ENCODE measurements at places on chromosomes 1 and 21.

GRCh38 chr1:172201572-172201971, 218.9 kb upstream of the C1orf105 start:
- DNase-seq: no peak

DNA sequence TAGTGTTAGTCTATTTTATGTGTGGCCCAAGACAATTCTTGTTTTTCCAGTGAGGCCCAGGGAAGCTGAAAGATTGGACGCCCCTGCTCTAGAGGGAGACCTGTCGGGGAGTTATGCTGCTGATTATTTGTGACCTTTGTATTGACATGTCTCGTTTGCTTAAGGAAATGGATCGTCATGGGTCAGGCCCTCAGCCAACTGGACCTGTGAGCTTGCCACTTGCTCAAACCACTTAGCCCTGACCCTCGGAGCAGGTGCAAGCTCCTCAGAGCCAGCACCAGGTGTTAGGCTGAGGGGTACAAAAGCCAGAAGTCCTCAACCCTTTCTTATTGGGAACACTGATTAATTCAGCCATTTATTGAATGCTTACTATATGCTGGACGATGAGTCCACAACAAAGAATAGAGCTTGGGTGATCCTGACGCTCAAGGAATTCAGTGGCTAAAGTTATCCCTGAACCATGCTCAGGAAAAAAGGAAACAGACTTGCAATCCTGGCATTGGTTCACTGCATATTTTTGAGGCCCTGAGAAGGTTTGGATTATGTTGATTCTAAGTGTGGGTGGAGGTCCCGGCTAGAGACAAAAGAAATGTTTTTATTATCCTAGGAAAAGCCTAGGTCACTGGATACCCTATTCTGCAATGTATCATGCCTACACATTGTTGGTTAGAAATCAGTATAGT, 19.0 kb downstream of the TGFB2 start:
- no peak for DNase-seq

- DNase-seq: no peak
Measured at GRCh38 chr1:39680751-39681150, 8.8 kb upstream of the NT5C1A start.

DNA sequence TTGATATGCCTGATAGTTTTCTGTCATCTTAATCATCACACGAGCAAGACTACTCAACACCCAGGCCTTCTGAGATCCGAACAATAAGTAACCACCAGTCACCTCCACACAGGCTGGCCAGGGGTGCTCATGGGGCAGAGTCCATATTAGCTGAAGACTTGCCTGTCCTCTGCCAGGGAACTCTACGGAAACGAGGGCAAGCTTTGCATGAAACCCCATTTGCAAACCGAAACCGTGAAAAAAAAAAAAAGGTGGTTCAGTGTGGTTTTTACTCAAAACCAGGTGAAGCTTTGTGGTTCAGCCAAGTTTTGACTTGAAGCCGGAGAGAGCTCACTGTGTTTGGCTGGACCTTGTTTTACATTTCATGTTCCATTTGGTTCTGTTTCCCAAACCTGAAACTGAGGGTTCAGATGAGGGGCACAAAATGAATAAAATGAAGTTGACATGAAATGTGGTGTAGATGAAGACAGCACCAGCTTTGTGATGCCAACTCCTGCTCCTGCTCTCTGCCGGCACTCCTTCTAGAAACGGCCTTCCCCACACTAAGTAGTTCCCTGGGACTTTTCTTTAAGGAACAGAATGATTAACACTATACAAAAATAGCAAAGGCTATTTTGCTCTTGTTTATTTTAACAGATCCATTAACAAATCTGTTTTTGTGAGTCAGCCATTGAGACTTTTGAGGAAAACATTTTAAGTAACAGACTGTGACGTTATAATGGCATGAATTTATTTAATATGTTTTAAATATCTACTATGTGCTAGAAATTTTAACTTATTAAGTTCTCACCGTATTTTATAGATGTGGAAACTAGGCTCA, 74.7 kb downstream of the RUNX1 start:
- peak; percentile 35 for DNase-seq

DNA sequence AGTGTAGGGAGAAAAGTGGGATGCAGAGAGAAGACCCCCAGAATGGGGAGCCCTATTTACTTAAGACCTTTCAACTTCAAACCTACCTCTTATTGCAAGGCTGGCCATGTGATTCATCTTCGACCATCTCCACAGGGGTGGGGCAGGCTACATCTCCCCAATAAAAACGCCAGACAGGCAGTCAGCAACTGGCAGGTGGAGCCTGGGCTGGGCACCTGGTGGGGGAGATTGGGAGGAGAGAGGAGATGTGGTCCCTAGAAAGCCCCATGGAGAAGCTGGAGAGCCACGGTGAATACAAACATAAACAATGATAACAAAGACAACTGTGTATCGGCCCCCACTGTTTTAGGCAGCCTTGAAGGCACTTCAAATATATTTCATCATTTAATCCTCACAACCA, 336.7 kb upstream of the PROX1 start:
- DNase-seq: no peak

- DNase-seq: no peak
Measured at GRCh38 chr1:61518670-61519400, 206.1 kb downstream of the TM2D1 start.

- peak; percentile 34 for DNase-seq
Measured at GRCh38 chr21:28142697-28143096, 850.0 kb downstream of the LTN1 start.

GRCh38 chr1:65266476-65266875, 42.9 kb upstream of the DNAJC6 start:
- no peak for DNase-seq

DNA sequence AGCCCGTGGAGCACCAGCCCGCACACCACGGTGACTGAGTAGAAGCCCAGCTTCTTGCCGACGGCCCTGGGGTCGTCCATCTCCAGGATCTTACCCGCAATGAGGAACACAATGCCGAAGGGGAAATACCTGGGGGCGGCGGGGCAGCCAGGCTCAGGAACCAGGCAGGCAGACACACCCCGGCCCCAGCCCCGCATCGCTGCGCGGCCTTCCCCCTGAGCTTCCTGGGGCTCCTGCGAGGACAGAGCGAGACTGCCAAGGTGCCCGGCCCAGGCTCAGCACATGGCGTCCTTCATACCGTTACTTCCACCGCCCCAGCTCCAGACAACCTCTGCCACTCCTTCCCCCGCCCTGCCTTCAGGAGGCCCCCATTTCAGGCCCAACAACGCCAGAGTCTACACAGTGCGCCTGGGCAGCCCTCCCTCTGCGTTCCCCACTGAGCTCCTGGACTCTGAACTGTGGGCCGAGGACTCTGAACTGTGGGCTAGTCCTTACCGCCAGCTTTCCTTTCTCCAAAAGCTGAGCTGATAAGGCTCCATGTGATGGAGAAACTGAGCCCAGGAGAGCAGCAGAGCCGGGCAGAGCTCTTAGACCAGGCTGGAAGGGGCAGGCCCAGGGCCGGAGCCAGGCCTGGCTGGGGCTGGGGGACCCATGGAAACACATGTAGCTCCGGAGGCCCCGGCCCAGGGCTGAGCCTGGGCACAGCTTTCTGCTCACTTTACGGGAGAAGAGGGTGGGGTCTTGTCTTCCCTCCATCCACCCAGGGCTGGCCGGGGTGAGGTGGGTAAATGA, 30.8 kb downstream of the PODN start:
- DNase-seq: no peak

- DNase-seq: no peak
Measured at GRCh38 chr1:35210321-35211119, 17.6 kb upstream of the SFPQ start.

GRCh38 chr1:36764798-36765197, 269.5 kb downstream of the GRIK3 start:
- no peak for DNase-seq

DNA sequence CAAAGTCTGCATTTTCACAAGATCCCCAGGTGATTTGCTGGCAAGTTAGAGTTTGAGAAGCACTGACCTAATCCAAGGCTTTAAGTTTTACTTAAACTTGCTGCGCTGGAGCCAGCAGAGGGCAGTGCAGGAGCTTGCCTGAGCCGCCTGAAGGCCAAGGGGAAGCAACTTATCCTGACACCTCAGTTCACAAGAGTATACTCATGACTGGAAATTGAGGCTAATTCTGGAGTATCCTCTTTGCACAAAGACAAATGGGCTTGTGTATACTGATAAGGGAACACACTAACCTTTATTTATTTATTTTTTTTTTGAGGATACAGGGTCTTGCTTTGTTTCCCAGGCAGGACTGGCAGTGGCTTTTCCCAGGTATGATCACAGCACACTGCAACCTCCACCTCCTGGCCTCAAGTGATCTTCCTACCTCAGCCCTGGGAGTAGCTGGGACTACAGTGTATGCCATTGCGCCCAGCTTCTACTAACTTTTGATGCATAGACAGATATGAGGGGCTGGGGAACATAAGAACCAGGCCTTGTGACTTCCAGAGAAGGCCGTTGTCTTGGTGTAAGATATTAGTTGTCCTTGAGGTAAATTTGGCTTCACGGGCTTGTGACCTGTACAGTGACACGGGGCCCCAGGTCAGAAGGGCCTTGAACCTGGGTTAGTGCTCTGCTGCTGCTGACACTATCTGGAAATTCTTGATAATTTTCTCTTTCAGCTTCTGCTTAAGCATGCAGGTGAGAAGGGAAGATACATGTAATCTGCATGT, 29.0 kb upstream of the SLAMF1 start:
- peak; percentile 78 for DNase-seq

DNA sequence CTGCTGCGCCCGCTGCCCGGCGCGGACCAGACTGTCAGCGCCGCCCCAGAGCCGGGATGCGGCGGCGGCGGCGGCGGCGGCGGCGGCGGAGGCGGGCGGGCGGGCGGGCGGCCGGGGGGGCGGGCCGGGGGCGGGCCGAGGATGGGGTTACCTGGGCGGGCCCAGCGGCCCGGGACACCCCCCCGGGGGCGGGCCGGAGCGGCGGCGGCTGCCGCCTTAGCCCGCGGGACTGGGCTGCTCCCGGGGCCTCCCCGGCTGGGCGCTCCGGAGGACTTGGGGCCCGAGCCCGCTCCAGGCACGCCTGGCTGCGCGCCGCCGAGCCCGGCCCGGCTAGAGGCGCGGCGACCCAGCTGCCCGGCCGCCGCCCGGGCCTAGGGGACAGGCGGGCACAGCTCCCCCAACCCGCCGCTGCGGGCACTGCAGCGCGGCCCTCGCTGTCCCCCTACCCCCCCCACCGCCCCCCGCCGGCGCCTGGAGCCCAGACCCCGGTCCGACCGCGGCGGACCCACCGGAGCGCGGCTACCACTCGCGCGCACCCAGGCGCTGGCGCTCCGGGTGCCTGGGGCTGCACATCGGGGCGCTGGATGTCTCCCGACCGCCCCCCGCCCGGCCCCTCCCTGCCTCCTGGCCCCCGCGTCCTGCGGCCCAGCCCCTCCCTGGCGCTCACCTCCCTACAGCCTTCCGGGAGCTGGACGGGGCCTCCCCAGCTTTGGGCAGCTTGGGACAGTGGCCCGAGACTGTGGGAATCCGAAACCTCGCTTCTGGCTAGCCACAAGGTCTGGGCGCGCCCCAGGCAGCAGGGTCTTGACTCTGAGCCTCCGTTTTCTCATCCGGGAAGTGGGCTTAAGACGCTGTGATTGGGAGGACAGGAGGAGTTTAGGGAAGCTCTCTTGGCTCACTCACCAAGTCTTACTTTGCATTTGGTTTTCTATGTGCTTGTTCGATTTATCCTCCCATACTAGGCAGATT, at the start of gene WNT4:
WNT4 (minus strand) TSS at position 33 of the 969 bp plus-strand sequence. CDS start 175 bp downstream, outside the sequence.
- no peak for DNase-seq

DNA sequence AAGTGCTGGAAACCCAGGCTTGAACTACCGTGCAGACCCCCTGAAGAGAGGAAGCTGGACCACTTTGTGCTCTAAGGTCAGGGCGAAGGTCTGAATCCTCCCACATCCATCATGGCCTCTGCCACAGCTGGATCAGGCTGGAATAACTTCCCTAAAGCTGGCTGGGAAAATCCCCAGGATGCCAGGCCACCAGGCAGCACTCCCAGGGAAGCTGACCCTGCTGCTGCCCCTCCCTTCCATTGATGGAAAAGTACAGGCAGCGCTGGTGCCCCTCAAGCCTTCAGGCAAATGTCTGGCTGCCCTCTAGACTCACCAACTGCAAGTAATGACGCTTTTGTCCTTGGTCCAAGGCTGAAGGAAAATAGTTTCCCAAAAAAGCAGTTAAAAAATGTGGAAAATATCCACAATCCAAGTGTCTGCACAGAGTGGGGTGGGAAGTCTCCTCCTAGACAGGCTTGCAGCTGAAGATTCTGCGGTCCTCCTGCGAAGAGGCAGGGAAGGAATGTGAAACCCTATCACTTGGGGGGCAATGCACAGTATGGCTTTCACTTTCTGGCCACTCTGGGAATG, 39.9 kb upstream of the TSPAN2 start:
- DNase-seq: no peak

- no peak for DNase-seq
Measured at GRCh38 chr21:17795146-17796036, 23.8 kb downstream of the C21orf91 start.

DNA sequence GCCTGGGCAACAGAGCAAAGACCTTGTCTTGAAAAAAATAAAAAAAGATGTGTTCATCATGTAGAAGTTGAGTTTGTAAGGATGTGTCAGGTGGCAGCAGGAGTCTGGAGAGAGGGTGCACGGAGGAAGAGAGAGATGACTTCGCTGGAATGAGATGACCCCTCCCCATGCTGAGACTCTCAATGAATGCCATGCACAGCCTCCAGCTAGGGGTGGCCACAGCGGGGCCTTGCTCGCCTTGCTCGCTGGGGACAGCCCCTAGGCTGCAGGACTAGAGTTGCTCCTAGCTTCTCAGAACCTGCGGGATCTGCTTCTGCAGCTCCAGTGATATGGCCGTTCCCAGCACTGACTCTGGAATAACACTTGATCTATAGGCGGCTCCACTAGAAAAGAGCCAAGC, 6.6 kb upstream of the C2CD2 start:
- DNase-seq: no peak

DNA sequence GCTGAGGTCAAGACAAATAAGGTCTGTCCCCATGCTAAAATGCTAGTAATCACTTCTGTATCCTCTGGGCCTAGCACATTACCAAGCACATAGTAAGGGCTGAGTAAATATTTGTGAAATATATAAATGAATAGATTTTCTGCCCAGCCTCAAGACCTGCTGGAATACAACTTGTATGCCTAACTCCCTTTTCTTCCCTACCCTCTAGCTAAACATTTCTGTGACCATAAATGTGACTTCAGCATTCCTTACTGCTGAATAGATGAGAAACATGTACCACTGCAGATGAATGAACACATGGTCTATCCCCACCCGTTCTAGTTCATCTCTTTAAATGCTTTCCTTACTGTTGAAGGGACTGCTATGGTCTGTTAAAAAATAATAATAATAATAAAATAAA, 209.0 kb upstream of the HOOK1 start:
- no peak for DNase-seq

DNA sequence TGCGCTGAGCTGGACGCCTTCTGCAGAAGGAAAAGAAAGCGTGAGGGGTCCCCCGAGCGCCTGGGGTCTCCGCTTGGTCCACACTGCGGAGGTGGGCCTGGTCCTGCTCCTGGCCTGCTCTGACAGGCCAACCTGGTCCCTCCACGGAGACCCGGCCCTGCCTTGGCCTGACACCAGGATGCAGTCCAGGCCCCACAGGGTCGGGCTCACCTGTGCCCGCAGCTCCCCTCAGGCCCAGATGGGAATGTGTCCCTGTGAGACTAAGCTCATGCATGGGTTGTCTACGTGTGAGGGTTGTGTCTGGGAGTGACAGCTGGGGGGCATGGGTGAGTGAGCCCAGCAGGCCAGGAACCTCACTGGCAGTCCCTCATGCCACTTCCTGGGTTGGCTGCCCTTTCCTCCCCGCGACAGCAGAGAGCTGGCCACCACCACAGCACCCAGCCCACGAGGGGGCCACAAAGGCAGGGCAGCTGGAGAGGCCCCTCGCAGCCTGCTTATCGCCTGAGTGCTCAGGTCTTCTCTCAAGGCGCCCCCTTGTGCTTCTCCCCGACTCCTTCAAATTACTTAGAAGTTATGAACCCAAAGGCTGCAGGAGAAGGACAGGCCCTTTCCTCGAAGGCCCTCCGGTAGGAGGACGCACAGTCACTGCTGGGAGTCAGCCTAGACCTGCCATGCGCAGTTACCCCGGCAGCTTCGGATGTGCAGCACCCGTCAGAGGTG, 41.1 kb downstream of the SLC45A1 start:
- DNase-seq: no peak

All from CD4-positive, alpha-beta T cell treated with Interleukin-15 for 1 hour (primary cell).